CD8-positive, alpha-beta T cell (primary cell): ENCODE measurements at places on chromosomes 3 and 15. TPM values are rescaled to one million over a fixed set of nuclear protein-coding genes. Genes with fewer than 3 reads are reported as not detected.

- DNase-seq: no peak
These were observed 65.1 kb upstream of the EPHA3 start for GRCh38 chr3:89042236-89042835.

PLCB2 gene
- total RNA-seq: 154 TPM

GRCh38 chr3:133945381-133946095, 49.9 kb upstream of the RAB6B start:
- DNase-seq: no peak

- no peak for DNase-seq
These were observed 38.1 kb downstream of the TM2D3 start for GRCh38 chr15:101614001-101614585.

NPTN gene
- 12.5 TPM for total RNA-seq

DNA sequence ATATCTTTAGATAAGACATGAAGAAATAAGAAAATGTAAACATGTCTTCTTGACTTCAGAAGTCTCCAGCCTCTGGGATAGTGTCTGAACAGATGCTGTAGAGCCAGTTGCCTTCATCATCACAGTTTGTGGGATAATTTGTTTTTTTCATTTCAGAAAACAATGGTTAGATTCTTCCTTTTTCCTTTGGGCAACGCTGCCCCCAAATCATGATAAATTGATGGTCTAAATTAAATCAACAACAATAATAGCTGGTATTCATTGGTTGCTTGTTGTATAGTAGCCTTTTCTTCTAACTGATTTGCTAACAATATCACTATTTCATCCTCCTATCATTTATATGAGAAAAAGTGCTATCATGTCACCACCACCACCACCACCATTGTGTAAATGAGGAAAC, 12.6 kb upstream of the SHQ1 start:
- no peak for DNase-seq

DNA sequence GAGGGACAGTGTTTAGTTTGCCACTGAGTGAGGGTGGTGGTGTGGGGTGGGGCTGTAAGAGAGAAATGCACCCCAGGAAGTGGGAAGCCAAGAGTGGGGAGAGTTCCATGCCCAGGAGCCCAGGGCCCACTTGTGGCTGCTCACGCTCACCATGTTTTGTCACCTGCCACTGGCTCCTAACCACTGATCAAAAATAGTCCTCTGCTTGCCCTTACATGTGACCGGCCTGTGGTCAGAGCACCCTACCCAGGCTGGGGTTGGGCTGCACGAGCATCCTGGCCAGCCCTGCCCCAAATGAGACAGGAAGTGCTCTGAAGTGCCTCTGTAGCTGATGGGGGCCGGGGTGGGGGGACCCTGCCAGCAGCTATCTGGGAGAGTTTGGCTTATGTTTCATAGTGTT, 216.3 kb downstream of the RPLP1 start:
- DNase-seq: peak; percentile 63

LIPH gene
- not detected for total RNA-seq

PLD1 gene
- 1.6 TPM for total RNA-seq

UBE2E2 gene
- total RNA-seq: 9.5 TPM

GRCh38 chr3:194676471-194676870, 4.5 kb upstream of the LSG1 start:
- DNase-seq: no peak

DNA sequence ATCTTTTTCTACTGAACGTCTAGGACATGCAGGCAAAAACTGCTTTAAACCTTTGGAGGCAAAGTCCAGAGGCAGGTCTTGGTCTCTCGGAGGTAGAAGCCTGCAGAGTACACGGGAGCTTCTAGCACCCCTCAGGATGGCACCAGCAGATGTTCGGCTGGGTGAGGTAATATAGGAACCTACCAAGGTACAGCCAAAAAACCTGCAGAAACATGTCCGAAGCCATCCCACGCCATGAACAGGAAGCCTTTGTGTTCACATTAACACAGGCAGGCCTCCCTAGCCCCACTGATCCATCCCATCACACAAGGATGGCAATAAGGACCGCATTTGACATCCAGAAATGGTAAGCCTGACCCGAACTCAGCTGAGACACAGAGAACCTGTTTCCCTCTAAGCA, 157.9 kb upstream of the HES1 start:
- DNase-seq: no peak

GRCh38 chr15:94671858-94672532, 440.6 kb downstream of the MCTP2 start:
- no peak for DNase-seq

CPN2 gene
- not detected for total RNA-seq

- DNase-seq: no peak
These were observed 13.6 kb upstream of the DENND6A start for GRCh38 chr3:57706462-57706861.

GRCh38 chr15:40253167-40253790, 14.4 kb downstream of the PAK6 start:
- no peak for DNase-seq

DNA sequence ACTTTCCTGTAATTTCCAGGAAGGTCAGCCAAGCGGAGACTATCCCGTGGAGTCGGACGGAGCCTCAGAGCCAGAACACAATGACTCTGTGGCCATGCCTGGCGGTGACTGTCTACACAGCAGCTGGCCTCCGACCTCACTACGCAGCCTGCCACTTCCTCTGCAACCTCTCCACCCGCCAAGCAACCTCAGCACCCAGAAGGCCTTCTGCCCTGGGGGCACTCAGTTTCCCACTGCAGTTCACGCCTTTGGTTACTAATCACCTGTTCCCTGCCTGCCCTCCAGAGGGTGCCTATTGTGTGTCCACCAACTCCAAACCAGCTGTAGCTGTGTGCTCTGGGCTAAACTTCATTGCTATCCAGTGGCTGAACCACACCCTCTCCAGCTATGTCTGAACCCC, 44.0 kb downstream of the TM2D3 start:
- DNase-seq: no peak

CORO2B gene
- total RNA-seq: 0.17 TPM

- no peak for DNase-seq
These were observed 187.2 kb downstream of the CADPS start for GRCh38 chr3:62688050-62688449.

DNA sequence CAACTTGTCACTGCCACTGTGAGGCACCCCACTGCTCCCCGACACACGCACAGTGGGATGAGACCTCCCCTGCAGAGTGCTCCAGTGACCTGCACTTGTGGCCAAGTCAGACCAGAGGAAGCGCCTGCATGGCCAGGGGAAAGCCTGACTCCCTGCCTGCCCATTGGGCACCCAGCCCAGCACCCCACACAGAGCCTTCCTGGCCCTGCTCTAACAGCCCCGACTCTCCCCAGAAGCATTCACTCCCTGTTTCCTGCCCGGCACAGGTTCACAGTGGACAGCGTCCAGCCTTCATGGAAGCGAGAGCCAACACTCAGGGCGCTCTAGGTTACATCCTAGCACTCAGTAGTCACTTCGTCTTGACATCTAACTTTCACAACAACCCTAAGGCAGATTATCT, 27.8 kb downstream of the RBPMS2 start:
- no peak for DNase-seq

DNA sequence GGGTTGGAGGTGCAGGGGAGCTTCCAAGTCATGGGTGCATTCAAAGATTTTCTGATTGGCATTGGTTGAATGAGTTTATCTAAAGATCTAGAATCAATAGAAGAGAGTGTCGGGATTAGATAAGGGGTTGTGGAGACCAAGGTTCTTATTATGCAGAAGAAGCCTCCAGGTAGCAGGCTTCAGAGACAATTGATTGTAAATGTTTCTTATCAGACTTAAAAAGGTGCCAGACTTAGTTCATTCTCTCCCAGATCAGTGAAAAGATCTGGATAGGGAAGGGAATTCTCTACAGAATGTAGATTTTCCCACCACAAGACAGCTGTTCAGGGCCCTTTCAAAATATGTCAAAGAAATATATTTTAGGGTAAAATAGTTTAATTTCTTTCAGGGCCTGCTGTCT, 129.5 kb downstream of the LIPC start:
- DNase-seq: no peak

DNA sequence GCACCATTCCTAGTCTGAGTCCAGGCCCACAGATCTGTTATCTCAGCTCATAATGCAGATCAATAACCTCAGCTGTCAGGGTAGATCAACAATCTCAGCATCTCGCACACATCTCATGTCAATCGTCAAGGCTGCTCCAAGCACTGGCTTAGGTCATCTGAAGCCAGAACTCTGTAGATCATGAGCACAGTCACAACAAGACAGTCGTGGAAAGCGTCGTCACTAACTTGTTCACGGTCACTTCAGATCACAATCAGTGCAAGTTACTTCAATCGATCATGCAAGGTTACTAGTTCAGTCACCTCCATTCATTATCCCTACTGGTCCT, 71.8 kb downstream of the RBPMS2 start:
- no peak for DNase-seq

- no peak for DNase-seq
These were observed 6.9 kb upstream of the CA12 start for GRCh38 chr15:63388511-63388910.

DNA sequence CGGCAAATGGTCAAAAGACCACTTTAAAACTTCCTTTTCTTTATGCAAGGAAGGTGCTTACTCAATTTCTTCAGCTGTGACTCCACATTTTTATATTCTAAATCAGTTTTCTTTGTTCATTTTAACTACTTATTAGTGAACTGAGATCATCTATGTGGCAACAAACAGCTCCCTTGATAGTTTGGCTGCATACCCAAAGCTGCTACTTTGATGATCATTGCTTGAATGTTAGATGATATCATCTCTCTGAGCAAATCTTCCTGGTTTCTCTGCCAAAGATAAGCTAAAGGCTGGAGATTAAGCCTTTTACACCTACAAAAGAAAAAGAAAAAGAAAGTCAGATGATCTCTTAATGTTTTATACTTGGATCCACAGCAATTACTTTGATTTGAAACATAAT, 95.5 kb downstream of the DPH6 start:
- DNase-seq: no peak

- DNase-seq: no peak
These were observed 7.3 kb upstream of the RTP3 start for GRCh38 chr3:46490338-46491084.

IL17RE gene
- 2.5 TPM for total RNA-seq

SLC25A26 gene
- 32.0 TPM for total RNA-seq

HGD gene
- 3.1 TPM for total RNA-seq

DNA sequence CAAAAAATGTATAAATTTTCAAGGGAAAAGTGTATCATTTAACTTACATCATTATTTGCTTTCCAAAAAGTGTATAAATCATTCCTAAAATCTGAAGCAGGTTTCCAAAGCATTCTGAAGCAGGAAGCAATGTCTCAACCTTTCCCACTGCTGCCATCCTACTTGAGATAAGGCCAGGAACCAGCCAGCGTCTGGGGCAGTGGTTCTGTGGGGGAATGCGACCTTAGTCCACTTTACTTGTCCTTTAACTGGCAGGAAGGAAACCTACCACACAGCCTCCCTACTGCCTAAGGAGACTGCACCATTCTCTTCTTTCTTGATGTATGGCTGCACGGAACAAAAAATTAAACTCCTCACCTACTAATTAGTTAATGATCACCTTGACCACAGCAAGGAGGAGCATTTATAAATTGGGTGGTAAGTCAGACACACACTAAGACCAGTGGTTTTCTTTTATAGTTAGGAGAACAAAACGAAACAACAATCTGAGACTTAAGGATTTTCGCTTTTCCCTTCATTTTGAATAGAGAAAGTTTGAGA, 3.7 kb downstream of the SORD start:
- no peak for DNase-seq

DNA sequence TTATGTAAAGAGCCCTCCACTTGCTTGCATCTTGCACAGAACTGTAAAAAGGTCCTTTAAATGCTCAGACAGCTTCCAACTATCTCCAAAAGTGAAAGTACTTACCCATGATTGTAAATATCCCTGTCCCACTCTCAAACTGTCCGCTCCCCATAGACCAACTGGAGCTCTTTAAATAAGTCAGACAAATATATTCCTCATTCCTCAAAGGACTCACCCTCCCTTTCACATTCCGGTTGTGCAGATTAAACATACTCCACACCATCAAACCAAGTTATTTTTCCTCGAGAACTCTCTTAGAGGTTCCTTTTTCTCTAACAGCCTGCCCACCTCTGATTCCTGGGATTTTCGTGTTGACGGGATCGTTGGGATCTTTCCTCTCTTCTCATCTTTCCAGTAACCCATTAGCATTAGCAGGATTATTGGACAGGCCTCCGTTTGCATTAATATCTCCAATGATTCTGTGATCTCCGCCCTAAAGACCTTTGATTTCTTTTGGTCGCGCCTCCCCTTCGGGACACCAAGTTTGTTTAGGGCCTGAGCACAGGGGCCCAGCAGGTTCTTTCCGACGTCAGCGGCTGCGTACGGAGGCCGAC, 763 bp downstream of the GOLGB1 start:
- no peak for DNase-seq

- DNase-seq: no peak
These were observed 26.3 kb downstream of the NDUFB4 start for GRCh38 chr3:120622457-120622856.

PFN2 gene
- 18.3 TPM for total RNA-seq

DNA sequence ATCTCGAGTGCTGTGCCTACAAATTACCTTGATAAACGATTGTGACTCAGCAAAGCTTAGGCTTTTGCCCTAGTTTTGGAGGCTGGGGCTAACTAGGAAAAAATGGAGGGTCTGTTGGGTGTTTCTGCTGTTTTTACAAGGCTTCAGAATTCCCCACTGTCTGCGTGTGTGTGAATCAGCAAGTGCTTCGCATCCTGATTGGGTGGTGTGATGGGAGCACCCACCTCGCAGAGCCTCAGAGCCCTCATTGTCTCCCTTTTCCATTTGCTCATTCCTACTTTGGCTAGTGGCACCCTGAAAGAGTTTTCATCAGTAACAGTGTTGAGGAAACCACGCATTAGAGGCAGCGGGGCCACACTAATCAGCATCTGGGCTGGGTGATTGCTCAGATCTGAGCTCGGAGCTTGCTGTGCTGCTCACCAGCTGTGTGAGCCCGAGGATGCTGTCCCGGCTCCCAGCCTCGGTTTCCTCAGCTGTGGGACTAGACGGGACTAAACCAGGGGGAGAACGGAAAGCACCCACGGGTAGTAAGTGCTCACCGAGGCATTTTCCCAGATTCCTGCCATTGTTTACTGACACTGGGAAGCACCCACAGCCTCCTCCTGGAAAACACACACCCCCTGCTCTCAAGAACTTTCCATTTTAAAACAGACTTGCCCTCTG, 40.6 kb downstream of the GOLGA8S start:
- DNase-seq: no peak
